SJSA1 (cell line): ENCODE measurements at places on chromosomes 12 and 14.

- DNase-seq = peak; percentile 70
Observed at GRCh38 chr14:34713681-34714319, 593 bp downstream of the CFL2 start.

- no peak for DNase-seq
Observed at GRCh38 chr12:18332173-18332572, 70.9 kb downstream of the PIK3C2G start.

DNA sequence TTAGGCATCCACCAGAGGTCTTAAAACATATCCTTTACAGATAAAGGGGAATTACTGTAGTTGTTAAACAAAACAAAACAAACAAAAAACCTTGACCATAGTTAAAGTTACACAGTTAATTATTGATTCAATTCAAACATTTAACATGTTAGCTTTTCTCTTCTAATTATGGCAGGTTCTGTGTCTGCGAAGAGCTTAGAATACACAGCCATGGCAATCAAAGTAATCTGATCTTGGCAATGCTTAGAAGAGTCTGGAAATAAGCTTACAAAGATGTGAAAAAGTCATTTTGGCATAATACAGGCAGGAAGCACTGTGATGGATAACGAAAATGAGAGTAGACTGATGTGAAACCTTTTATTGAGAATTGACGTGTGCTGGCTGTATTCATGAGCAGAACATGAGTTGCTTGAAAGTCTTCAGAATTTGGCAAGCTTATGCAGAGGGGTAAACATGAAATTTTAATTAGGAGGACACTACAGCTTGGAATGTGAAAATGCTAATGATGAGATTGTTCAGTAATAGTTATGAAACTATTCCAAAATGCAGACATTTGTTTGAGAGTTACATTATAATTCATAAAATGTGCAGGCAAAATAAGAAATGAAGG, 629.6 kb downstream of the FSCB start:
- no peak for DNase-seq

DNA sequence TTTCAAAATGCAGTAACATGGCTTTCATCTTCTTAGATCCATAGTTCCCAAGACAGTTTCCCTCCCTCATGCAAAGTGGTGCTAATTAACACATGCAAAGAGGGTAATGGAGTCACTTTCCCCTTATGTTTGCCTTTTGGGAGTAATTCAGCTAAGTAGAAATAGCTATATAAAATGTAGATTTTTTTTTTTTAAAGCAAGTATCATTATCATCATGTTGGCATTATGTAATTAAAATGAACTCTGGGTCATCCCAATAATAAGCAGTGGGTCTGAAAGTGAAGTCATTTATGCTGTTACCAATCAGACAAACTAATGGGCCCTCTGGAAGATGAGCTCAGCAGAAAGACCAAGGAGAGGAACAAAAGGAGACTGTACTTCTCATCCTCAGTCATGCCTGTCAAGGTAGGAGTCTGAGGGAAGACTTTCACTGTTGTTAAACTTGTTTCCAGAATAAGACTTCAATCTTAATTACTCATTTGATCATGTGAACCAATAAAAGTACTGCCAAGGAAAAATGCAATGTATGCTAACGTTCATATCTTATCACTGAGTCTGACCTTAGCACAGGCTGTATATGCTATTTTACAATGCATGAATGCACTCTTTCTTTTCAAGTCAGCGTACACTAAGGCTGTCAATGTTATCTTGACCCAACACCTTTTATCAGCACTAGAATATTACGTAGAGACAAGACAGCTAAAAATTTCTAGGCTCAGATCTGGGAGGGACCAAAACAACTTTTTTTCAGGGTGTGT, 26.8 kb downstream of the AREL1 start:
- DNase-seq = no peak

DNA sequence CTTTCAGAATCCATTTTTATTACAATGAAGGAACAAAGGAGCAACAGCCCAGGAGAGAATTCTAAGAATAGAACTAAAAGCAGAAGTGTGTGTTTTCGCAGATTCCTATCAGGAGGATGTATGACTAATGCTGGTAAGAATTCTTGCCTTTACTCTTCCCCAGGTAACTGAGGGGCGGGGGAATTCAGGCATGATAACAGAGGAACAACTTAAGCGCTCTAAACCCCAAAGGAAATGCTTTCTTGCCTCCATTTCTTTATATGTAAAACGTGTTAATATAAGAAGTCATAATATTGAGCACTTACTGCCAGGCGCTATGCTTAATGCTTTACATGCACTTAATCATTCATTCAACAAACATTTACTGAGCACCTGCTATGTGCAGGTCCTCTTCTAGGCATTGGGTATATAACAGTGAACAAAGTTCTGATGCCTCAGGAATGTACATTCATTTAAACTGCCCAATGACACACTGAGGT, 4.5 kb downstream of the HCAR1 start:
- no peak for DNase-seq

- no peak for DNase-seq
Observed at GRCh38 chr12:104694161-104694560, 237.4 kb downstream of the CHST11 start.

GRCh38 chr12:85779768-85780167, 56.4 kb downstream of the RASSF9 start:
- DNase-seq = no peak

DNA sequence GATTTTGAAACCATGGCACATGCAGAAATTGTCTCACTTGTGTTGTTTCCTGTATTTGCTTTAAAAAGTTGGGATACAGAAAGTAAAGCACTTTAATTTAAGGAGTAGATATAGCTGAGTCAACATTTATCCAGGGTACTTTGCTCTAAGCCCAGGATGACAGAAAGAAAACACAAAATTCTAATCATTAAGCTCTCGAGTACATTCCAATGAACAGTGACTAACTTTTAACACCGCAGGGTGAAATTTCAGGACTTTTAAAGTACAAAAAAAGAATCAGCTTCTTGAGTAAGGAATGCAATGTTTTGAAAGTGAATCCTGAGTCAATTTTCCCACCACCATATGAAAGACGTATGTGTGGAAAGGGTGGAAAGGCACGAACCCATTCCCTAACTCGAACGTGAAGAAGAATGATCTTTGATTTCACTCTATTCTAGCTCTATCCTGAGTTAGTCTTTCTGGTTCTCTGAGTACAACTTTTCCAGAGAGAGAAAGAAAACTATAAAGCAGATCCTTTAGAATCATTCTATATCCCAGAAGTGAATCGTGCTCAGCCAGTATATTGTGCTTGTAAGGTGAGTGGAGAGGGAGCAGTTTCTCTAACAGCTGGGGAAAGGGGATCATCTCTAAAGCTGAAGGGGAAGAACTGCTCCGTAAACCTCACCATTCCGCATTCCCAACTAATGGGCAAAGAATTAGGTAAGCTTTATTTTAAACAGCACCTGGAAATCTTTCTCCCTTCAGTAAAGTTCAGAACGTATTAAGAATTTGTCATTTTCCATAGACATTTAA, 779.0 kb upstream of the FLRT2 start:
- no peak for DNase-seq

DNA sequence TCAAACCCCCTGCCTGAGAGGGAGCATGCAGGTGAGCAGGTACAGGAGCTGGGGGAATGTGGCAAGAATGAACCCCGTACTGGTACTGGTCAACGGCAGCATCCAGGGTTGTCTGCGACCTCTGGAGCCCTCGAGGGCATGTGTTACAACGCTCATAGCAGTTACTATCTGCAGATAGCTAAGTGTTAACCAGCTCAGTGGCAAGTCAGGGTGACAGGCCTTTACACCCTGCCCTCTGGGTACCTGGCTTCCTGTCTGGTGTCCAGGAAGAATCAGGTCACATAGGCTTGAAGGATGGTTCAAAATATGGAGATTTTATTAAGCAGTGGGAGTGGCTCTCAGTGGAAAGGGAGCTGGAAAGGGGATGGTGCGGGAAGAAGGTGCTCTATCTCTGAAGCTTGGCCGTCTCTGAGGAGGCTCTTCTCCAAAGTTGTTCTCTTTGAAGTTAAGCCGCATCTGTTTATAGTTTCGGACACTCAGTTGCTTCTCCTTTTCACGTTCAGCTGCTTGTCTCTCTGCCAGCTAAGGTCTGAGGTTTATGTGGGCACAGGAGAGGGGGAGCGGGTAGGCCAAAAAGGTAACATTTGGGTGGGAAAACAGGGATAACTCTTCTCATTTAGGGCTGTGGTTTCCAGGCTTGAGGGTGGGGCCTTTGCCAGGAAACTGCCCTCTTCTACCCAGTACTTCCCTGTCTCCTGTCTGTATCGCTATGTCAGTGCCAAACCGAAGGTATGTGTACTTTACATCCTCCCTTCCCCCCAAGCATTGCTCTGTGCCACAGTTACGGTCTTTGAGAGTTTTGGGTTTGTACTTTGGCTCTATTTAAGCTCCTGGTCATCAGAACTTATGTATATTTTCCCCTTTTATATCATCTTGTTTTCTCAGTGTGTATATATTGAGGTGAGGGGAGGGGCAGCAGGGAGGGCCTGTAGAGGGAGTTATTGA, 305.8 kb downstream of the RGS6 start:
- DNase-seq = no peak

DNA sequence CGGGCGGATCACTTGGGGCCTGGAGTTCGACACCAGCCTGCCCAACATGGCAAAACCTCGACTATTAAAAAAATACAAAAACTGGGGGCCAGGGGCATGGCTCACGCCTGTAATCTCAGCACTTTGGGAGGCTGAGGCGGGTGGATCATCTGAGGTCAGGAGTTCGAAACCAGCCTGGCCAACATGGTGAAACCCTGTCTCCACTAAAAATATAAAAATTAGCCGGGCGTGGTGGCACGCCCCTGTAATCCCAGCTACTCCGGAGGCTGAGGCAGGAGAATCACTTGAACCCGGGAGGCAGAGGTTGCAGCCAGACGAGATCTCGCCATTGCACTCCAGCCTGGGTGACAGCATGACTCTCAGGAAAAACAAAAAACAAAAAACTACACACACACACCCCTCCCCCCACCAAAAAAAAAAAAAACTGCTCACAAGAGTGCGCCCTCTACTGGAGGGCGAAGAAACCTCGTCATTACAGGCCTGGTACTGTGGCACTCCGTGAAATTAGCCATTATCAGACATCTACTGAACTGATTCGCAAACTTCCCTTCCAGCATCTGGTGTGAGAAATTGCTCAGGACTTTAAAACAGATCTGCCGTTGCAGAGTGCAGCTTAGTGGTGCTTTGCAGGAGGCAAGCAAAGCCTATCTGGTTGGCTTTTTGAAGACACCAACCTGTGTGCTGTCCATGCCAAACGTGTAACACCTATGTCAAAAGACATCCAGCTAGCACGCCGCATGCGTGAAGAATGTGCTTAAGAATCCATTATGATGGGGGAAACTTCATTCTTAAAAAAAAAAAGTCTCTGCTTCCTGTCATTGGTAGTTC, 7.7 kb downstream of the PPP1R3E start:
- DNase-seq = no peak

- DNase-seq = no peak
Observed at GRCh38 chr12:2803635-2804392, 8.7 kb upstream of the ITFG2 start.

DNA sequence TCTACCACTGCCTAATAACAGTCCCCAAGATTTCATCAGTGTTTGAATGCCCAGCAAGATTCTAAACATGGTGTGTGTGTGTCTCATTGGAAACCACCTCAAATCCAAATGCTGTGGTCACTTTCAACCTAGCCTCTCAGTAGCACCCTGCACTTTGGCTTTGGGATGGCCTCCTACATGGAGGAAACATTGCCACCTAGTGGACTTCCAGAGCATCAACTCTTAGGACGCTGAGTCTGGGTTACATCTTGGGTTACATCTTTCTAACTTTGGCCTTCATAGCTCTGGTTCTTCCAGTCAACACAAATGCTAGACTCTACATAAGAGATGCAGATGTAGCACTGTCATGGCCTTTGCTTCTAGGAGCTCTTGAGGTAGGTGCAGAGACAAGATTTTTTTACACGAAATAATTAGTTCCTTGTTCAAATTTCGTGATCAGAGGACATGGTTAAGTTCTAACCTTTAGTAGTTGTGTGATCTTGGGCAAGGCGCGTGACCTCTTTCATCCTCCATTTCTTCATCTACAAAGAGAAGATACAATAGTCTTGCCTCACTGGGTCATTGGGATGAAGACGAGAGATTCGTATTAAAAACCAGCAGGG, 113.5 kb upstream of the VASH1 start:
- no peak for DNase-seq

GRCh38 chr14:34623506-34623905, 6.4 kb downstream of the SNX6 start:
- no peak for DNase-seq
